PC-3 (cell line): ENCODE measurements at places on chromosomes 2 and 18. TPM values are rescaled to one million over a fixed set of nuclear protein-coding genes. Genes with fewer than 3 reads are reported as not detected.

GRCh38 chr2:68746408-68746807 is 11.8 kb downstream of the ARHGAP25 start:
- no peak for DNase-seq

DNA sequence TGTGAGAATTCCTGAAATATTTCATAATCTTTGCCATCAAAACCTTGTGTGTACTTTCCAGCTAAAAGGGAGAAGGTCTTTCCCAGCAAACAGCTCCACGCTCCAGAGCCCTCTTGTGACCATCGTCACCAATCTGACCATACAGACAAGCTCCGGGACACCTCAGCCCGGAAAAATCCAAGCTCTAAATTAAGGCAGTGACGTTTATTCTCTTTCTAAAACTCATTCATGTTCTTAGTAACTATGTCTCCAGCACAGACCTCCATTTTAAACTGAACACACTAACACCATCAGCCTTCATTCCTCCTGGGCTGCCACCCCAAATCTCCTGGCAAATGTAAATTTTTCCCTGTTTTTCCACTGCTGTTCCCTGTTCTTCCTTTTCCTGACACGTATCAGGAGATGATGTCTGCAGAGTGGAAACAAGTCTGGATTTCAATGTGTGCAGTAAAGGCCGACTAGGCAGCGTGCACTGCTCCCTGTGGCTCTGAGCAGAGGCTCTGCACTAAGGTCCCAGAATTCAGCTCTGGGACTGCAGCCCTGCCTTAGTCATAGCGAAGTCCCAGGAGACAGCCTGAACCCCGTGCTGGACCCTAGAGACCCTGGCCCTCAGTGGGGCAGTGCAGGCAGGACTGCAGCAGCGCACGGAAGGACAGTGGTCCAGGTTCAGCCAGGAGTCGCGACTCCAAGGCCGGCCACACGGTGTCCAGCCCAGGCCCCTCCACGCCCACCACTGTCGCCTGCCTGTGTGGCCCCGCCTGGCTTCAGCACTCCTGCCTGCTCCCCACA is 452.5 kb upstream of the SALL3 start:
- DNase-seq: no peak

DNA sequence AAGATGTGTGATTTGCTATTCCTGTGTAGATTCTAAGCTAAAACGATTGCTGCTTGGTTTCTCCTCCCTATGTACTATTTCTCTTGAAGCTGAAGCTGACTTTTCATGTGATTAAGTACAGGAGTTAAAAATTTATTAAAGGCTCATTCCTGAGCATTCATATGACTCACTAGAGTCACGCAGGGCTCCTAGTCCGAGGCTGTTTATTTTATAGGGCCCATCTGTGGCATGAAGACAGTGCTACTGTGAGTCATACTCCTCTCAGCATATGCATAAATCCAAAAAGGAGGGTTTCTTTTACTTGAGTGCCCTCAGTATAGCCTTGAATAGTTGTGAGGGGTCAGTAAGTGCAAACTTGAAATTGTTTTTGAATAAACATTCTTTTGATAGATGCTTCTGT is 378.8 kb downstream of the PTPRM start:
- DNase-seq: peak; percentile 93

DNA sequence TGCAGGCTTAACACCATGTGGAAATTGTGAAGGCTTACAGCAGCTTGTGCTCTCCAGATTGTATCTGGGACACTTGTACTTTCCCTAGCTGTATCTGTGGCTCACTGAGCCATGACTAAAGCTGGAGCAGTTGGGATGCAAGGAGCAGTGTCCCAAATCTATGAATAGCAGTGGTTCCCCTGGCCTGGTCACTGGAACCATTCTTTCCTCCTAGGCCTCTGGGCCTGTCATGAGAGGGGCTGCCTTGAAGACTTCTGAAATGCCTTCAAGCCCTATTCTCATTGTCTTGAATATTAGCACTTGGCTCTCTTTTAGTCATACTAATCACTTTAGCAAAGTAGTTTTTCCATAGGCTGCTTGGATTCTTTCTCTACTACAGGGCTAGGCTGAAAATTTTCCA is 186.8 kb upstream of the LRATD1 start:
- no peak for DNase-seq

DNA sequence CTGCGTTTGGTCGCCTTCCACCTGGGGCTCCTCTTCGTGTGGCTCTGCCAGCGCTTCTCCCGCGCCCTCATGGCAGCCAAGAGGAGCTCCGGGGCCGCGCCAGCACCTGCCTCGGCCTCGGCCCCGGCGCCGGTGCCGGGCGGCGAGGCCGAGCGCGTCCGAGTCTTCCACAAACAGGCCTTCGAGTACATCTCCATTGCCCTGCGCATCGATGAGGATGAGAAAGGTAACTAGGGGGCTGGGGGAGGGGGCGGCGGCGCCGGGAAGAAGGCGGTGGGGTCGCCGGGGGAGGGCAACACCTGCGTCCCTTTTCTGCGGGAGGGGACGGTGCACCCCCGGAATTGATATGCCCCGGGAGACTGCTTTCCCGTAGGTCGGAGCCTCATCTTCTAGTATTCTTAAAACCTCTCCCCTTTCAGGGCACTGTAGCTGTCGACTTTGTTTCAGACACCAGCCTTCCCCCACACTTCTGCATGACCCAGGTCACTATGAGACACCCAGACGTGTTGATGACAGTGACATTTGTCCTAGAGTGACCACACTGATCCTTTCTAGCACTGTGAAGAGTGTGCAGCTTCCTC is 755 bp downstream of the SPAST start:
- no peak for DNase-seq

- DNase-seq: no peak
These were observed 514.6 kb downstream of the ERBB4 start for GRCh38 chr2:212024040-212024439.

- DNase-seq: peak; percentile 74
These were observed 86.8 kb upstream of the DNER start for GRCh38 chr2:229800997-229801754.

GRCh38 chr2:153043385-153043784 is 325.0 kb downstream of the ARL6IP6 start:
- DNase-seq: peak; percentile 19

DNA sequence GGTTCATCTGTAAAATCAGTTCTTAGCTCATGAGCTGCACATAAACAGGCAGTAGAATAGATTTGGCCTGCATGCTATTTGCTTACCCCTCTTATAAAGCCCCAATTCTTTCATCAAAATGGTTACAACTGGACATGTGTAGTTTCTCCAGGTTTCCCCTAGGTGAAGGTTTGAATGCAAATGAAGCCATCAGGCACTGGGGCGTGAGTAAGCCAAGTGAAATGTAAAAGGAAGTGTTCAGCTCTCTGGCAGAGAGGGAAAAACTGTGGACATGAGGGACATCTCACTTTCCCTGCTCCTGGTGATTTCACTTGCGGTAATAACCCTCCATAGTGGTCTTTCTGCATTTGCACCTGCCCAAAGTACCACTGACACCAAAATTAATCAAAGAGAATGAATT is 1402.3 kb upstream of the LRRTM1 start:
- DNase-seq: no peak

- peak; percentile 76 for DNase-seq
These were observed 89.7 kb upstream of the MSH2 start for GRCh38 chr2:47313141-47313691.

- DNase-seq: no peak
These were observed 9.7 kb downstream of the GPR55 start for GRCh38 chr2:230915319-230915718.

DNA sequence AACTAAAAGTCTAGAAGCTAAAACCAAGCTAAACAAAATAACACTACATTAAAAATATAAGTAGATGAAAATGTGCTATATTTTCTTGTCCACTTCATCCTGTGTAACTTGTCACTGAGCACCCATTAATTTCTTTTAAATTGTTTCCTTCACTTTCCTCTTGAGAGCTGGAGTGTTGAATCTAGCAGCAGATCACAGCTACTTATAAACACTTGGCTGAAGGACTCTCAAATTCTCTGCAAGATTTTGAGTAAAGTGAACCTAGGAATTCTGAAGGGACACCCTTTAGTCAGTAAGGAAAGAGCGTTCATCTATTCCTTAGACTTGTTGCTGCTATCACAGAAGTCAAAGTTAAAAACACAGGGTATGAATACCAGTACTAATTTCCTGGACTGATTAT is 1163.9 kb downstream of the DPP10 start:
- DNase-seq: no peak

DNA sequence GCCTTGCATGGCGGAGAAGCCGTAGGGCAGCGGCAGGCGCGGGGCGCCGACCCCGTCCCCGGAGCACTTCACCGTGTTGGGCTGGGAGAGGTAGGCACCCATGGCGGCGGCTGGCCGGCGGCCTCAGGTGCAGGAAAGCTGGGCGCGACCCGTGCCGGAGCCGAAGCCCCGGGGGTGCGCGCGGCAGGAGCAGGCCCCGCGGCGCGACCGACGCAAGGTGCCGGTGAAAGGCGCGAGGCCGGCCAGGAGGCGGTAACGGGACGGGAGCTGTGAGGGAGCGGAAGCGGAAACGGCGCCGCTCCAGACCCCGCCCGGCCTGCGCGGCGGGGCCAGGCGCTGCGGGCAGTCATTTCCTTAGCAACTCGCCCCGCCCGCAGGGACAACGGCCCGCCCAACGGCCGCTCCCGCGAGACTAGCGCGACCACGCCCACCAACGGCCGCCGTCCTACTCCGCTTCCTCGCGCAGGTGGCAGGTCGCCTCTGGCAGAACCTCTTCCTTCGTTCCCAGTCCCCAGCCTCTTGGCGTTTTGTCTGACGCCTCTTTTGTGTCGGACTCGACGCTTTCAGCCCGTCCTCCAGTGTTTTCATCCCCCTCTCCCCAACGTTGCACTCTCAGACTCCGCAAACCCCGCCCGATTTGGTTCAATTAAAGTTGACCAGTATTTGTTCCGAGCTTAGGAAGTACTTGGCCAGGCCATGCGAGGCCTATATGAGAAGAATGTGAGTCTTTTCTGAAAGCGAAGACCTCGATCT is at the start of gene PPM1G:
PPM1G (minus strand) TSS at position 271 of the 753 bp plus-strand sequence; CDS start at position 102, 169 bp downstream.
- peak; percentile 96 for DNase-seq

- DNase-seq: no peak
These were observed 31.5 kb downstream of the USP34 start for GRCh38 chr2:61439241-61440002.

GRCh38 chr2:237291138-237291792 is 122.7 kb downstream of the COL6A3 start:
- peak; percentile 98 for DNase-seq

DNA sequence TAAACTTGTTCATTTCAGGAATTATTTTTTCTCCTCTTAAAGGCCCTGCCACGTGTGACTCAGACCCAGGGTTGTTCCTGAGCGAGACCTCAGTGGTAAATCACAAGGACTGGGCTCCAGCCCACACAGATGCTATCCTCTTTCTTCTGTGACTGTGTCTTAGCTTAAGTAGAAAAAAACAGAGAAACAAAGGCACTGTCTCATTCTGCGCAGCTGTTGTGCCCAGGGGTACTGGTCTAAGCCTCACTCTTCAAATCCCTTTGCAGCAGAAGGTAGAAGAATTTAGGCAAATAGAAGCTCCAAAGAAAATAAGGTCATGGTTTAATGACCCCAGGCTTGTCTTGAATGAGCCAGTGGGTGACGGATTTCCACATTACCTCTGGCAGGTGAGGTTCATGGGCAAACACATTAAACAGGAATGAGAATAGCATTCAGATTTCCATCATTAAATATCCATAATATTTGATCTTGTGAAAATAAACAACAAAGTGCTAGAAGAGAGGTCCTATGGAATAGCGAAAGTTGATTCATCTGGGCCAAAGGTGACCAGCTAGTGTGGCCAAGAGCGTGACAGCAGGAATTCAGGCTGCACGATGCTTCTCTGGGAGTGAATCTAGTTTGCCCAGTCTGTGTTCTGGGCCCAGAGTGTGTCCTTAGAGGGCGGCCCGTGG is 63.3 kb downstream of the LIPG start:
- peak; percentile 44 for DNase-seq

DNA sequence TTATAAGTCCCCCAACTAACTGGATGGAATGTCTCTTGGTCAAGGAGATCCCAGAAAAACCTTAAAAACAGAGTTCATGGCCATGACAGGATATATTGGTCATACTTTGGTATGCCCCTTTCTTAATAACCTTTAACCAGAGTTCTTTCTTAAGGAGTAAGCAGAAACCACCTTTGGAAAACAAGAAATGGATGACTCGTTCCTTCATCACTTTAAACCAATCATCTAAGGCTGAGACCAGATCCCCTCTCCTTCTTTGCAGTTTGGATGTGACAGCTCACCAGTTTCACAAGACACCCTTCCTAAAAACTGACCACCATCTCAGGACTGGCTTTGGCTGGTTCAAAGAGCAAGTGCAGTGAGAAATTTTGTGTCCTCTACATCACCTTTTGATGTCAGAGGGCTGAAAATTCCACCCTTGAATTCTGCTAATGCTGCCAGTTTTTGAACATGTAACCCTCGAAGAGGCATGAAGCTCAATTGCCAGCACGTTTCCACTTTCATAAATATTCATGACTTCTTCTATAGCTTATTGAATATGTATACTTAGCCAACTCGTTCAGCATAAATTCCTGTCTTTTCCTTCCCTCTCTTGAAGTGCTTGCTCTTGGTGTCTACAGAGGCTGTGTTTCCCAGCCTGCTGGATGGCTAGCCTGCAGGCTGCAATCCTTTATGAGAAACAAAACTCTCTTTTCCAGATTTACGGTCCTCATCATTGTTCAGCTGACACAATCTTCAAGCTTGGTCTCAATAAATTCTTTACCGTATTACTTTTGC is 1323.5 kb upstream of the TMEFF2 start:
- peak; percentile 90 for DNase-seq

DNA sequence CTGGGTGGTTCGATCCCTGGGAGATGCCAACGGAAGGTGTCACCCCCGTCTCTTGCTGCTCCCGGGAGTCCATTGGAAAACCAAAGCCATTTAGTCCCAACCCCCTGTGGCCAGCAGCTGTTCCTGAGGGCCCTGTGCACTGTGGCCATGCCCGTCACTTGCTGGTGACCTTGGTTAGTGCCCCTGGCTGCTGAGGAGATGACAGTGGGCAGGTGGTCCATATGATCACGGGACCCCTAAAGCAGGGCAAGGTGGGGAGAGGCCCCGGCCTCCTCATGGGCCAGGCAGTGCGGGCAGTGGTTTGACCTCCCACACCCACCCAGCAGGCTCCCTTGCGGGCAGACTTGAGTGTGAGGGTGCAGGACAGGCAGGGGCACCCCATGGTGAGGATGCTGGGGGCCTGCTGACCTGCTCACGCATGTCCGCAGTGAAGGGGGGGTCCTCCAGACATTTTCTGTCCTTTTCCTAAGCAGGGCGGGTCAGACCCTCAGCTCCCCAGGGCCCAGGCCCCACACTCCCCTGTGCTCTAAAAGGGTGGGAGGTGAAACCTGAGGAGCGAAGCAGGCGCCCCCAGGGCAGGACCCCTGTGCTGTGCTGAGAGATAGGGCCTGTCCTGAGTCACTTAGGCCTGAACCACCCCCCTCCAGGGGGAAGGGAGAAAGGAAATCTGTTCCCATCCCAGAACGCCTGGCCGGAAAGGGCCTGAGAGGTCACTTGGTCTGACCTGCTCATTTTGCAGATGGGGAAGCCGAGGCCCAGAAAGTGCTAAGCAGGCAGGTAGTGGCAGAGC is 6.8 kb downstream of the ITM2C start:
- DNase-seq: no peak

GRCh38 chr2:229050133-229050532 is 221.0 kb downstream of the PID1 start:
- DNase-seq: no peak

The NEDD4L gene
- total RNA-seq: 100 and 105 TPM in 2 replicates

The GLI2 gene
- total RNA-seq: 4.0 and 30.3 TPM in 2 replicates

The INPP1 gene
- total RNA-seq: 4.0 and 5.6 TPM in 2 replicates

The PIK3C3 gene
- 13.4 and 25.9 TPM in 2 replicates for total RNA-seq

The CCL20 gene
- 1.7 and 1.8 TPM in 2 replicates for total RNA-seq

The RAX gene
- total RNA-seq: not detected in 2 replicates

The LPIN1 gene
- total RNA-seq: 40.9 and 46.9 TPM in 2 replicates
